ENCODE measurements at places on chromosomes 4 and X. TPM values are rescaled to one million over a fixed set of nuclear protein-coding genes. Genes with fewer than 3 reads are reported as not detected.

FAM9C gene
- not detected for total RNA-seq

PABPC1L2B gene
- total RNA-seq = not detected

CPZ gene
- not detected for total RNA-seq

TMEM154 gene
- 16.4 TPM for total RNA-seq

HTRA3 gene
- not detected for total RNA-seq

Data from activated CD8-positive, alpha-beta memory T cell treated with anti-CD3 and anti-CD28 coated beads for 36 hours (primary cell).